Sciatic nerve (tissue), 2 donors: ENCODE measurements at places on chromosomes 5 and 9.

GRCh38 chr9:133387680-133388079, 11.5 kb downstream of the STKLD1 start:
- no peak for DNase-seq

GRCh38 chr9:92696619-92697018, 26.7 kb upstream of the IPPK start:
- DNase-seq, result no peak

DNA sequence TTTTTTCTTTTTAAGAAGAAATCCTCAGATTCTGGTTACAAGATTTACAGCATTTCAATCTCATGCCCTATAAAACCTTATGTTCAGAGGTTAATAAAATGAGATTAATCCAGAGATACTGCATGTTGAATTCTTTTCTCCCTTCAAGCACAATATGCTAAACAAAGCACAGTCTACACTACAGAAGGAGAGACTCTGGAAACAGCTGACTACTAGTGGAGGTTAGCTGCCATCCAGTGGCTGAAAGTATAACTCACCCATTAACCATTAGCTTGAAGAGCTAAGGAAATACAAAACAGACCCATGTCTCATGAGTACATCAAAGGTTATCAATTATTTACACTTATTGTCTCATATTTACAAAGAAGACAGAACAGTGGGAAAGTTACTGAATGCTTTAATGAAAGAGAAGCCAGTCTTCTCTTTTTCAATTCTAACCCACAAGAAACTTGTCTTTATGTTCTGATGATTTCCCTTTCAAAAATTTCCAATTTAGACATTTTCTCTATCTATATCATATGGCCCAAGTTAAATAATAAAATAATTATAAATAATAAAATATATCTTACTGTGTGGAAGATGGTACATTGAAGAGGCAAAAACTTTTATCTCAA, 12.7 kb upstream of the DNAH5 start:
- no peak for DNase-seq

GRCh38 chr5:135172718-135173117, 138.7 kb upstream of the PITX1 start:
- no peak for DNase-seq

DNA sequence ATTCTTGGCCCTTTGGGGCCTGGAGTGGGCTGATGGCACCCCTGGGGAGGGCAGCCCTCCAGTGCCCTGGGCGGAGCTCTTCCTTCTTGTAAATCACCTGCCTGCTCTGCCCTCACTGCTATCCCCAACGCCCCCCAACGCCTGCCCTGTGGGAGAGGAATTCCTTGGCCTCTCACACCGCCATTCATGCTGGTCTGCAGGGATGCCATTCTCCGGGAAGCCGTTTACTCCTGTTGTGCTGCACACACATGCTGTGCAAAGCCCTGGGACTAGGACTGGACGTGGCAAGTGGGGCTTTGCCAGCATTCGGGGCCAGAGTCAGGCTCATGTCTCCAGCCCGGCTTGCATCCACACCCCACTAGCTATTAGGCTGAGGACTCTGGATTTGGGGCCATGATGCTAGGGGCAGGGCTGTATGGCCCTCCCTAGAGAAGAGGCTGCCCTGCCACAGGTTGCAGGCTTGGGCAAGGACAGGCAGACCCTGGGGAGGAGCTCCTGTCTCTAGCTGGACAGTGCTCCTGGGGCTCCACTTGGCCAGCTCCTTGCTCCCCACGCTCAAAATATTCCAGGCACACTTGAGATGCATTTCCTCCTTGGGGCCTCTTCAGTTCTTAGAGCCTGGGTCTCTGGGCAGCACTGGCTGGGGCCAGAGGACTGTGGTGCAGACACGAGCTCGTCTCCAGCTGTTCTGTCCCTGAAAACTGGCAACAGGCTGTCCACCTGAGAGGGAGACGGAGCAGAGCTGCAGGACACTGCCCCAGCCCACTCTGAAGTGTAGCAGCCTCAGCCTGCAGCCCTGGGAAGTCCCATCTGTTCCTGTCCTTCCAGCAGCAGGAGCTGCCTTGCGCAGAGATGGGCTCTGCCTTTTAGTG, 226.9 kb downstream of the CACNA1B start:
- no peak for DNase-seq

- DNase-seq, result no peak
These were observed 227.3 kb downstream of the MCTP1 start for GRCh38 chr5:95057615-95058014.

- DNase-seq, result no peak
These were observed 39.0 kb upstream of the OSMR start for GRCh38 chr5:38806775-38807258.

GRCh38 chr9:69874301-69875060, 53.9 kb downstream of the CFAP95 start:
- no peak for DNase-seq

DNA sequence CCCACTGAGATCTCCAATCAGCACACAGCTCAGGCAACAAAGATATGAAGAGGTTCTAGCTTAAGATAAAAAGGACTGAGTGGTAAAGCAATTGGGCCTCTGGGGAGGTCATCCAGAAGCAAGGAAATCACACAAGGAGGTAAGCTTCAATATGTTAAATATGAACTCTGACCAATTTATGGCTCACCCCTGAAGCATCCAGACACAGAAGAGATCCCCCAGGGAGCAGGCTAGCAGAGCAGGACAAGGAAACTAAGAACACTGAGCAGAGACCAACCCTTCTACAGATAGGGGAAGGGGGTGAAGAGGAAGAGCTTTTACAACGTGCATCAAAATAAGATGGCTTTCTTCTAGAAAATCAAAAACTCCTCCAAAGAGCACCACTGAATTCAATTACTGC, 616.2 kb downstream of the DNAH5 start:
- no peak for DNase-seq
